ENCODE measurements at places on chromosomes 13 and 19.

DNA sequence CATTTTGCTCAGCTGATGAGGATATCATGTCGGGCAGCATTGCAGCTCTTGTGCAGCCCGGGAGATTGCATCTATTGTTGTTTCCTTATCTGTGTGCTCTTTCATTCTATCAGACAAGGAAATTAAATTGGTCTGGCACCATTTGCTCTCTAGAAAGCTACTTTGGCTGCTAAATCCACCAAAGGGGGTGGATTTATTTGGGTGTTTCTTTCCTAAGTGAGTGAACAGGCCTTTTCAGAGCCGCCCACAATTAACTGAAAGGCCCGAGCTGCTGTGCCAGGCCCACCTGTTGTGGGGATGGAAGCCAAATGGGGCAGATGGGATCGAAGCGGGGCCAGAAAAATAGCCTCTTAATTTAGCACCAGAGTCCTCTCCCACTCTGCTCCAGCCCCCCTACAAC is 99.4 kb downstream of the DNAJC15 start:
- DNase-seq = no peak

- DNase-seq = no peak
Observed at GRCh38 chr13:34216256-34216655, 398.3 kb downstream of the RFC3 start.

- no peak for DNase-seq
Observed at GRCh38 chr13:39036212-39036611, 1.7 kb downstream of the PROSER1 start.

- no peak for DNase-seq
Observed at GRCh38 chr13:114130131-114130836, 2.1 kb downstream of the RASA3 start.
